ENCODE measurements at places on chromosomes 2 and 18.
A peak's percentile ranks its signal among the peaks of the same experiment; 100 is the strongest.

DNA sequence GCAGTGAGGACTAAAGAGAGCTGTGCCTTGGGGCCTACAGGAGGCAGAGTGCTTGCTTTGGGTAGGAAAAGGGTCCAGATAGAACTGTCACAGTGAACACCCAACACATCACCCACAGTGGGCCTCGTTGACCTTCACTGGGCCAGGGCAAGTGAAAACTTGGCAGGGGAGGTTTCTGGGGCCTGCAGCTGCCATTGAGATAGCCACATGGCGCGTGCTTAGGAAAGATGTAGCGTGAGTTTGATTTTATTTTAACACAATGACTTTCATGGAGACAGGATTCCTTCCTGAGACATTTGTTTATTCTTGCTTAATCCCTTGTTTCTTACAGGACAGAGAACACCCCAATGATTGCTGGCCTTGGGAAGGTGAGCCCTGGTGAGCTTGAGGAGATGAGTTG, 9.3 kb upstream of the ESPNL start:
- no peak for DNase-seq

DNA sequence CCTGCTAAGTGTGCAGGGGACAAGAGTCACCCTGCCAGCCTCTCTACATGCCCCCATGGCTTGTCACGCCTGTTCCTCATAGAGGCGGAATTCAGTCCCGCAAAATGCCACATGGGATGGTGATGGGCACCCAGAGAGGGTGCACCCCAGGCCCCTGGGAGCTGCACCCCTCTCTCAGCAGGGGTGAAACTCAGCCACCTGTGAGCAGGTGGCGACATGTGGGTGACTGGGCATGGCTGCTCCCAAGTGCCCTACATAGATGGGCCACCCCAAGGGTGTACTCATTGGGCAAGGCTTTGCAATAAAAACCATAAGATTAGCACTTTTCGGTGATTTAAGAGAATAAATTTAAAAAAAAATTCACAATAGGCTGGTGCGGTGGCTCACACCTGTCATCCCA, 6.3 kb downstream of the HS6ST1 start:
- no peak for DNase-seq

DNA sequence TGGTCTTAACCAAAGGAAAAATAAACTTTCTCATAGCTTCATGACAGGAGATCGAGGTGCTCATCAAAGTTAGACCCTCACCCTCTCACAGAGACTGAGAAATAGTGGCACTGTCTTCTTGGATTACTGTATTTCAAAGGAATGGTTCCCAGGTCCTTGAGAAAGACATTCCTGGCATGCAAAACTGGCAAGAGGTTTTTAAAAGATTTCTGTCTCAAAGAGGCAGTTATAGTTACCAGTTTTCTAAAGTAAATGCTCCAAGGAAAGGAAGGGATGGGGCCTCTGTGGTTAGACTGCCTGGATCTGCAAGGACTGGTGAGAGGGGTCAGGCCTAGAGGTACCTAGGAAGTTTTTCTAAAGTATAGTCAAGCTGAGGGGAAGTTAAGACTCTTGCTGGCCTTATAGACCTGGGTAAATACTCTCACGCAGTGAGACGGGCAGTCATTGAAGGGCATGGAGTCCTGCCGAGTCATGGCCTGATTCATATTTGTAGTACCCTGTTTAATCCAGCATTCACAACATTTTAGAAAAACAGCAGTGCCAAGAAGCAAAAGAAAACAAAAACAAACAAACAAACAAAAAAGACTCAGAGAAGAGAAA, 226.1 kb downstream of the DOK6 start:
- no peak for DNase-seq

DNA sequence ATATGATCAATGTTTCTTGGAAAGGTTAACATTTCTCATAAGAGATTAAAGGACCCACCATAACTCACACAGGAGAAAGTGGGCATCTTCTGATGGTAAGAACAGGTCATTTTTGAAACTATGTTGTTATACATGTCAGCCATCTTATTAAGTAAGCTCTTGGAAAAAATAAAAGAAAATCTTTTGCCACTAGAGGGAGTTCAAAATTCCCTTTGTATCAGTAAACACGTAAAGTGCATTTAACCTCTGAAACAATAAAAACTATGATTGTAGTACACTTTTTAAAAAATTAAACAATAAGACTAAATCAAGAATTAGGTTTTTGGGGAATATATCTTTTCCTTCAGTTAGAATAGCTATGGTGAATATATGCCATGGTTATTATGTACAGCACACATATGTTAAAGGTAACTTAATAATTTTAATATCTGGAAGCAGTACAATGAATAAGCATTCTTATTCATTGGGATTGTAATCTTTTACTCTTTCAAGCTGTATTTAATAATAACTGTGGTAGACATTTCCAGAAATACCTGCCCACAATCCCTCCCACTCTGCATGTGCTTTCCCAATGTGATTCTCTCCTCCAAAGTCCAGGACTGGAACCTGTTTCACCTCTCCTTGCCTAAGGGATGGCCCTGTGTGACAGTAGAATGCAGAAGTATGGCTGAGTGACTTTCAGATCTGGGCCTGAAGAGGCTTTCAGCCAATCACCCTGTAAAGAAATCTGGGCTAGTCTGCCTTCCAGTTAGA, 64.2 kb downstream of the RBMS1 start:
- DNase-seq: peak; percentile 64

DNA sequence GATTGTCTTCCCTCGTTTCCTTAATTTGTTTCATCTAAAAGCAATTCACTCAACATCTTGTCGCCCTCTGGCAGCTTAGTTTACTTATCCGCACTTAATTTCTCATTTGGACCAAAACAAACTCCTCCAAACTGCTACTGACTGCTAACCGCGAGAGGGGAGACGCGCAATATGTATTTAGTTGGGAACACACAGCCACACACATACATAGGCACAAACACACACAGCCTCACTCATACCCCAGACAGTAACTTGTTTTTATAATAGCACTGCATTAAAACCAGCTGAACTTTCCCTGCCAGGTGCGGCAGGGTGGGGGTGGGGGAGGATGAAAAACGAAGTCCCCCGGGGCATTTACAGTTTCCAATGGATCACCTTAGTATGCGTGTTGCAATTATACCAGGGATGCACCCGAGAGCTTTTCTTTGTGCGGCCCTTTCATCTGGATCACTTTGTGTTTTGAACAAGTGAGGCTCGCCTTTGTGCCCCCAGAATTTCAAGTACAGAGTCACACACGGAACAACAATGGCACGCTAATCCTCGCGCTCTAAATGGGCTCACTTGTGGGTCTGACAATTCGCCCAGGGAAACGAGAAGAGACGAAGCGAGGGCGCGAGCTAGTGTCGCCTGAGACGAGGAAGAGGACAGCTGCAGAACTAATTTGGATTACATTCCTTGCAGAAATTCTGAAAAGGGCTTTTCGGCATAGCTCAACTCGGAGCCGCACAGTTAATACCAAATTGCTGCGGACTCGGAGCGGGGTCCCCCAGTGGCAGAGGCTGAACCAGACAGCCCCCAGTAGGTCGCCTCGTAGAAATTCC, 2.4 kb downstream of the ERBB4 start:
- DNase-seq: no peak

- DNase-seq: no peak
Measured at GRCh38 chr18:79121746-79122474, 52.7 kb downstream of the ATP9B start.

DNA sequence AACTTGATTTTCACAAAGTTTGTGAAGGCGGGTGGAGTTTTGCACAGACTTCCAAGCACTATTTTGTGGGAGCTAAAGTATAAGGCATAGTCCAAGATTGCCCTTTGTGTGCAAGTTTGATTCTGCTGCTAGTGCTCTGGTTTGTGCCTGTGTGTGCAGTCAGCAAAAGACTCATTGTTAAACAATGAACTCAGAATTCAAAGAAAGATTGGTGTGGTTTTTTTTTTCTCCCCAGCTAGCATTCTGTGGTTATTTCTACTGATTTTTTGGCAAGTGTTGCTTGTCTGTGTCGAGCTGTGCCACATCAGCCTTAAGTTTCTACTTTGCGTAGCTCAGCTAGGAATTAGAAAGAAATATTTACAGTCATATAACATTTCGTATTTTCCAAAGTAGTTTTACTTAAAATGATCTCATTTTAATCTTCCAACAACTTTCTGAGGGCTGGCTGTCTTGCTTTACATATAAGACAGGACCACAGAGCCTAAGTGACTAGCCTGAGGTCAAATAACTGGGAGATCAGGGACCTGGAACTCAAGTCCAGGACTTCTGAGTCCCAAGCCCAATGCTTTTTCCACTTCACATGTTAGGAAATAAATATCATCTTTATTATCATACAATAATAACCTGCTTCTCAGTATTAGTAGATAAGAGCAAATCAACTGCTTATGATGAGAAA, 69.8 kb downstream of the BABAM2 start:
- no peak for DNase-seq

DNA sequence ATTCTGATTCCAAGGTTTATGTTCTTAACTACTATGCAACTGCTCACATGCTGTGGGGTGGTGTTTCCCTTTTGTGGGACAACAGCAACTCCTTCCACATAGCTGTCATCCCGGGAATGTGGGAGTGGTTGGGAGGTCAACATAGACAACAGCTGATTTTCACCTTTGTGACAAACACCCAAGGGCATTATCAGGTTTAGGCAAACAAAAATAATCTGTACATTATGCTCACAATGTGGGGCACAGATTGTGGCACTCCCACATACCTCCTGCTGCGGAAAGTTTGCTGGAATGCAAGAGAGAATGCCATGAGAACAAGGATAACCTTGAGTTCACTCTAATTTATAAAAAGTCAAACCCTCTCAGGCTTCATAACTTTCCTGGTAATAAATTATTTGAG, 582.6 kb downstream of the CNTNAP5 start:
- DNase-seq: no peak

- no peak for DNase-seq
Measured at GRCh38 chr2:38797250-38797676, 19.3 kb downstream of the GEMIN6 start.

- no peak for DNase-seq
Measured at GRCh38 chr2:223949241-223949840, 4.2 kb upstream of the WDFY1 start.

GRCh38 chr2:17878281-17879136, at the start of gene KCNS3:
TSS of gene KCNS3 (plus strand) at chr2:17878667. CDS start at chr2:17931009, 52,342 bp downstream.
- DNase-seq: no peak

- no peak for DNase-seq
Measured at GRCh38 chr2:233418761-233419546, 64.7 kb downstream of the DGKD start.

- no peak for DNase-seq
Measured at GRCh38 chr2:205800224-205800623, 117.9 kb downstream of the NRP2 start.

DNA sequence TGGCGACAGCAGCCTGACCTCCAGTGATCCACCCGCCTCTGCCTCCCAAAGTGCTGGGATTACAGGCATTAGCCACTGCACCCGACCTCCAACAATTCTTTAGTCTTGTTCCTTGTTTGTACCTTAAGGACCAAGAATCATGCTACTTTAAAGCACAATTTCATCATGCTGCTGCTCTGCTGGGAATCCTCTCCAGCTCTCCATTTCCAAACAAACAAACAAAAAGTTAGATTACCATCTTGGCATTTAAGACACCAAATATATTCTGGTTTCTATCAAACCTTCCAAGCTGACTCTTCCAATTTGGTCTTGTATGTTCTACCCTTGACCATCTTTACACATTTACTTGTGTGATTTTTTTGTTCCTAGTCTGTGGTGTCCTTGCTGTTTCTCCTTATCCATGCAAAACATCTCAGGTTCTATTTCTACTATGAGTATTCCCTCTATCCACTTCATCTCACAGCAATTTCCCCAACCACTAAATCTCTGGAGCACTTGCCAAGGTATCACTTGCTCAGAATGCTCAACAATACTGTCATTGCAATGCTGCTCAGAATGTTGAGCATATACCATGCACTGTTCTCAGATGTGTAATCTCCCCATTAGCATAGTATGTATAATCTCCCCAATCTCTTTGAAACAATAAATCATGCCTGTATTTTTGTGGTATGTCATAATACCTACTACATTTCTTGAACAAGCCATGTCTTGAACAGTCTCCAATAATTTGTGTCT, 73.2 kb upstream of the GALNT5 start:
- DNase-seq: no peak

DNA sequence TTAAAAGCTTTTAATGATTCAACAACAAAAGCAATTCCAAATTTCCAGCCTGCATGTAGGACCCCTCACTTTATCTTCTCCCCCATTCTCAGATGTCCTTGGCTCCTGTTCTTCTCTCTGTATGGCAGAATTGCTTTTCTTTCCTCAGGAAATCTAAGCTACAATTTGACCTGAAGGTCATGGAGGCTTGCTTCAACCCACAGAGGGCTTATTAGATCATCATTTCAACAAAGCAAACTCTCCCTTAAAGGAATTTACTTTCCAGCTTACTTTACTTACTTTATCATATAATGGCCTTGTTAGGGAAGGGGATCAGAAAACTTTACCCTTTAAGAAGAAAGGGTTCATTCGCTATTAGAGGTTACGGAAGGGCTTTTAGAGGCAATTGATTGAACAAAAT, 211.5 kb downstream of the RAD51AP2 start:
- DNase-seq: no peak

DNA sequence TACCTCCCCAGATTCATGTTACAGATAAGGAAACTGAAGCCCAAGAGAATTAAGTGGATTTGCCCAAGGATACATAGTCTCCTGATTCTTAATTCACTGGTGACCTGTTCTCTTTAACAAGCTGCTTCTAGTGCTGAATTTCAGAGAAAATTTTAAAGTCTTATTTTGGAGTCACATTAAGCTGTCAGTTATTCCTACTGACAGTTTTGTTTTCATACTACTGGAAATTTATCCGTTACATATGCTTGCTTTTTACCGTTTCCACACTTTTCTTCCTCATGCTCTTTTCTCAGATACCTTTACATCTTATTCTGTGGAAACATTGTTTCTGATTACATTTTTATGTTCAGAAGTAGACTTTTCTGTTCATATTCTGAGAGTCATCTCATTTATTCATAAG, 1.3 kb downstream of the MOB4 start:
- no peak for DNase-seq

DNA sequence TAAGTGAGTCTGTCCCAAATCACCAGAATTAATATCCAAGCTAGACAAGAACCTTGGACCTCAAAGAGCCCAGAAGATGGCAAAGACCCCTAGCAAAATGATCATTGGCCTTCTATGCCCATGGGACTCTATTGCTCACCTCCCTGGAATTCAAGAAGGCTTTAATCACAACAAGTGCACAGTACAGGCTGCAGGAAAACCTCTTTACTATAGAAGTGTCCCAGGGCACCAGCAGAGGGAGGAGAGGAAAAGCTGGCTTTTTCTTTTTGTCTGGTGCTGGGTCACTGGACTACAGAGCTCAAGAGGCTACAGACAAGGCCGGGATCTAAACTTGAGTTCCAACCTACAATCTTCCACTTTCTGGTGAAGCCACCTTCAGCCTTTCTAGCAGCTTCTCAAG, 88.3 kb upstream of the PPP1CB start:
- DNase-seq: no peak

GRCh38 chr2:122736279-122736678, 980.8 kb downstream of the TSN start:
- no peak for DNase-seq

DNA sequence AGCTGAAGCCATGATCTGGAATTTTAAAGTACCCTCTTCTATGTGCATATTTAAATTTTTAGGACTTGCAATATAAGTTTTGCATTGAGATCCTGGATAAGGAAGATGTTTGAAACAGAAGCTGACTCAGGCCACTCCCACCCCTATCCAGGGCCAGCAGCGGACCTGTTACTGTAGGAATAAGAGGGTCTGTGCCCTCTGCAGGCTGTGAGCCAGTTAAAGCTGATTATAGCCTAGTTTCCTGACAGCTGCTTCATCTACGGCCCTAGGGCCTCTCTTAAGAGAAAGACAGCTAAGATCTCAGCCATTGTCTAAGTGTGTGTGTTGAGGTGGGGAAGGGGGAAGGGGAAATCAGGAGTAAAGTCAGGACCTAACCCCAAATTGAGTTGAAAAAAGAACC, 234.0 kb downstream of the HAUS1 start:
- DNase-seq: no peak

All from T-helper 1 cell (primary cell).